ENCODE measurements at places on chromosomes 1 and 21.
A peak's percentile ranks its signal among the peaks of the same experiment; 100 is the strongest.

- no peak for DNase-seq
Observed at GRCh38 chr1:201302163-201303152, 19.2 kb downstream of the PKP1 start.

GRCh38 chr1:93829061-93829460, 49.9 kb downstream of the DNTTIP2 start:
- no peak for DNase-seq

DNA sequence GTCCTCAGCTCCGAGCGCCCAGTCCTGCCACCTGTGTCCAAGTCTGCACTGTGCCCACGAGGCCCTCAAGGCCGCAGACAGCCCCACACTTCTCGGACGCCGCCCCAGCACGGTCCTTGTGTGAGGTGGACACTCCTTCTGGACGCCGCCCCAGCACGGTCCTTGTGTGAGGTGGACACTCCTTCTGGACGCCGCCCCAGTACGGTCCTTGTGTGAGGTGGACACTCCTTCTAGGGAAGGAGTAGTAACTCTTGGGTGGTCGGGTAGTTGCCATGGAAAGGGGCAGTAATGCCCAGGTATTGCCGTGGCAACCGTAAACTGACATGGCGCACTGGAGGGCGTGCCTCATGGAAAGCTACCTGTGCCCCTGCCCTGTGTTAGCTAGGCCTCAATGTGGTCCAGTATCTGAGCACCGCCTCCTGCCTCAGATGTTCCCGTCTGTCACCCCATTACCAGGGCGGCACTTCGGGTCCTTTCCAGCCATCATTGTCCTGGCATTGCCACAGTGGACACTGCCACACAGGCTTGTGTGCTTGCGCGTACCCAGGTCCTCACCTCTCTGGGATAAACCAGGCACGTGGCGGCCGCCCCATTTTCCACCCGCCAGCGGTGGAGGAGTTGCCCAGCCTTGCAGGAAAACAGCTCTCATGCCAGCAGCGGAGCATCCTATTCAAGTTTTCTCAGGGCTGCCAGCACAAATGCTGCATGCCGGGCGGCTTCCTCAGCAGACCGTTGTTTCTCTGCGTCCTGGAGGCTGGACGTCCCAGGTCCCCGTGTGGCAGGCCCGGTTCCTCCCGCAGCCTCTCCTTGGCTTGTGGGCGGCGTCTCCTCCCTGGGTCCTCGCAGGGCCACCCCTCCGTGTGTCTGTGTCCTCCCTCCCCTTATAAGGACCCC, 40.8 kb upstream of the POFUT2 start:
- no peak for DNase-seq

DNA sequence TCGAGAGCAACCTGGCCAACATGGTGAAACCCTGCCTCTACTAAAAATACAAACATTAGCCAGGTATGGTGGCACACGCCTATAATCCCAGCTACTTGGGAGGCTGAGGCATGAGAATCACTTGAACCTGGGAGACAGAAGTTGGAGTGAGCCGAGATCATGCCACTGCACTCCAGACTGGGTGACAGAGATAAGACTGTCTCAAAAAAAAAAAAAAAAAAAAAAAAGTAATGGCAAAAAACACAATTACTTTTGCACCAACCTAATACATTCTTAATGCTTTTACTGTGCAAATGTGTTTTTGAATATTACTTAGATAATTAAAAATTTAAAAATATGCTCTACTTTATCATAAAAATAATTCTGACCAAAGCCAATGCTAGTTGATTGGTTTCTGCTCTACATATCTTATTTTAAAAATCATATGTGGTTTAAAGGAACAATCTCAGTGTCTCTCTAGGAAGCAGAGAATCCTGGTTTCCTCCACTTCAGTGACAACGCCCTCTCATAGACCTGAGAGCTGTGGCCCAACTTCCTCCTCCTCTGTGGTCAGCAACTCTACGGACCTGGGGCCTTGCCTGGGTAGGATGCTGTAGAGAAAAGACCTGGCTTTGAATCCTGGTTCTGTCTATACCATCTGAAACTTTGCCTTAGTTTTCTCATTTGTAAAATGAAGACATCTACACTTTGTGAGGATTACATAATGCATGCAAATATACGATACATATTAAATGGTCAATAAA, 64.7 kb downstream of the TGFBR3 start:
- no peak for DNase-seq

DNA sequence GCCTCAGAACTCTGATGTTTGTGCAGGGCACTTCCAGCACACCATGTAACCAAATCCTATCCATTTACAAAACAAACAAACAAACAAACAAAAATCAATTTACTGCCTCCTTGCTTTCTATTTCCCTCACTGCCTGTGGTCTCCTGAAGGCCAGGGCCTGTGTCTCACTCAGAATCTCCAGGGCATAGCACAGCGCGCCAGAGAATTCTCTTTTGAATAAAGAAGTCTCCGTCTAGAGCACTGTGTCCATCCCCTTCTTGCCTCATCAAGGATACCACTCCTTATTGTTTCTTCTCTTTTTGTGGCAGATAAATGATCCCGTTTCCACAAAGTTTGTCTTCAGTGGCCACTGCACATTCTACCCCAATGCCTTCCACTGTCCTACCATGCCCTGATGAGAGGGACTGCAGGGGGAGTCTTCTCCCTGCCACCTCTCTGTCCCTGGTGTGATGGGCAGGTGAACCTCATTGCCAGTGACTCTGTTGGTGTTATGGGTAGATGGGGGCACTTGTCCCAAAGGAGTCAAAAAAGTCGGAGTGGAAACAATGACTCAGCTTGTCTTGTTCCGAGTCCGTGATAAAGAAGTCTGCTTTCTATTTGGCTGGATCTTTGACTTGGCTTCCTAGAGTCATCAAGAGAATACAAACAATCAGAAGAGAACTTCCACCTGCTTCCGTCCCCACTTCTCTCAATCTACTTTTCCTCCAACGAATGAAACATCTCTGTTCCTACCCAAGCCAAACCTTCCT, 30.0 kb downstream of the XCL2 start:
- no peak for DNase-seq

DNA sequence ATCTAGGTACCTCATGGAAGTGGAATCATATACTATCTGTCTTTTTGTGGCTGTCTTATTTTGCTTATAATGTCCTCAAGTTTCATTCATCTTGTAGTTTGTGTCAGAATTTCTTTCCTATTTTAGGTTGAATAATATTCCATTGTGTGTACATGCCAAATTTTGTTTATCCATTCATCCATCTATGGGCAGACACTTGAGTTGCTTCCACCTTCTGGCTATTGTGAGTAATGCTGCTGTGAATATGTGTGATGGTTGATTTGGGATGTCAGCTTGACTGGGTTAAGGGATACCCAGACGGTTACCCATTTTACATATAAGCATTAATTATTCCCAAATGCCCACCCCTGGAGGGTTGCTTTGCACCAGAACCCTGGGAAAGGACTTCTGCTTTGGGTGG, 477.5 kb downstream of the PTPRU start:
- peak; percentile 22 for DNase-seq

GRCh38 chr1:239840790-239841189, 250.9 kb upstream of the FMN2 start:
- no peak for DNase-seq

GRCh38 chr1:158283965-158284364, 5.8 kb upstream of the CD1C start:
- DNase-seq = no peak

- DNase-seq = no peak
Observed at GRCh38 chr1:34901919-34902318, 27.5 kb downstream of the DLGAP3 start.

- DNase-seq = peak; percentile 56
Observed at GRCh38 chr1:42950116-42950481, 8.6 kb downstream of the SLC2A1 start.

- DNase-seq = no peak
Observed at GRCh38 chr1:21629971-21630370, 39.2 kb downstream of the RAP1GAP start.

DNA sequence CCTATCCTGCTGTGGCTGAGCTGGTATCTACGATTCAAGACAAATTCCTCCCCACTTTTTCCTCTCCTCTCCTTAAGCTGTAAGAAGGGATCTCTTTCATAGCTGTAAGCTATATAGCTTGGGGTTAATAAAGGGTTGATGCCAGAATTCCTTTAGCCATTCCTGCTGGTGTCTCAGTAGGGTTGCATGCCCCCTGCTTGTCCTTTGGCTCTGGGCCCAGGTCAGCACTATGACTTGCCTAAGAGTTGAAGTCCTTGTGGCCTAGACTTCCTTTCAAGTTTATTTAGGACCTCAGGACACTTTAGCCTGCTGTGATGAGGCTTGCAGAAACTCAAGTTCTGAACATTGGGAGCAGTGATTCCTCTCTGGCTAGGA, 270.0 kb downstream of the AMY1C start:
- DNase-seq = no peak
